ENCODE measurements at places on chromosomes 7 and 10.
A peak's percentile ranks its signal among the peaks of the same experiment; 100 is the strongest.

GRCh38 chr10:46096909-46097575 is 51.0 kb upstream of the MSMB start:
- no peak for DNase-seq

DNA sequence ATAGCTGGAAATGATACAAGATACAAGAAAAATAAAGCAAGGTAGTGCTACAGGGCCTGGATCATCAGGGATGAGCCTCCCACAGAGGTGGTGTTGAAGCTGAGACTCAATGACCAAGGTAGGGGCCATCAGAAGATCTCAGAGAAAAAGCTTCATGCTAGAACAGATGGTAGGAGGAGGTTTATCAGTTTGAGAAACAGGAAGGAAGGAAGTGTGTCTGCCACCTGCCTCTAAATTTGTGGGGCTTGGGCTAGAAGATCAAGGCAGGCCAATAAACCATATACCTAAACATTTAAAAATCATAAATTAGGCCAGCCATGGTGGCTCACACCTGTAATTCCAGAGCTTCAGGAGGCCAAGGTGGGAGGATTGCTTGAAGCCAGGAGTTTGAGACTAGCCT is 410.8 kb upstream of the PRKCQ start:
- DNase-seq: no peak

DNA sequence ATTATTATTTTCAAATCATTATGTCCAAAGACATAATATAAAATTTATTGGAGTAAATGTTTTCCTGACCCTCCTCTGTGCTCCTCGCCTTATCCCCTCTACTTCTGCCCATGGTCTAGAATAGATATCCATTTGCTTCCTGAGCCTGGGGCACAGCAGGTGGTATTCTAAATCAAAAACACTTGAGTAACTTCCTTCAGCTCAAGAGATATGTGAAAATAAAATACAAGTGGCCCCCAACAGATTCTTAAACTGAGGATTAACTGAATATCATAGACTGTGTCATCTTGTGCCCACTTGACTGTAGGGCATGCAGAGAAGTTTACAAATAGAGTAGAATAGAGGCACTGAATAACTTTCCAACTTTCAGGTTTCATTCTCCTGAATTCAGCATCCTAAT is 59.1 kb downstream of the HGF start:
- DNase-seq: no peak

- DNase-seq: peak; percentile 84
These were observed 165.6 kb downstream of the HGF start for GRCh38 chr7:81604075-81604807.

- DNase-seq: no peak
These were observed 37.3 kb upstream of the AKR1C2 start for GRCh38 chr10:5040781-5041470.

DNA sequence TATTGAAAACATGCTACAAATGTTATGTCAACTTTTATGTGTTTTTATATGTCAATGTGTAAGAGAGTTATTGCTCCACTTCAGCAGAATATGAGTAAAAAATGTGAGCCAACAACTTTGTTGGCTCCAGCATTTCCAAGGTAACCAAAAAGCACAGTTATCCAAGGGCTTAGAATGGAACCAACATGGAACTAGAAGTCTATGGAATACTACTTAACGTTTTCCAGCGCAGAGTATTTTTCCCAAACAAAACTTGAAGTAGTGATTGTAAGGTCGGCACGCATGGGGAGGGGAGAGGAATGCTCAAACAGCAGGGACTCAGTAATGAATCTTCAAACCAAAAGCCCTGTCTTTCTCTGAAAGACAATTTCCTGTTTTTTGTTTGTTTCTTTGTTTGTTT is 45.0 kb upstream of the TSPAN13 start:
- DNase-seq: no peak

DNA sequence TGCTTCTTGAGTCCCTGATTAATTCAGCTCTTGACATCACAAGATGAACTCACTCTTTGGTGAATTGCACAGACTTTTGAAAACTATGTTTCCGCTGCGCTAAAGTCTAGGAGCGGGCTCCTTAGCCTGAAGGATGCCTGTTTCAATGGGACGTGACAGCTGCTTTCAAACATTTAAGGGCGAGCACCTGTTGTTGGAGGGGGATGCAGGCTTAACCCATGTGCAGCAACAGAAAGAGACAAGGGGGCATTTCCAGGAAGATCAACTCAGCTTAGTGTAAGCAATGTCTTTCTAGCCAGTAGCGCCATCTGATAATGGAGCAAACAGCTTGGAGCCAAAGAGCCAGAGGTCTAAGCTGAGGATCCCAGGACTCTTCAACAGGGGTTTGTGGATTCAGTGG is 8.4 kb upstream of the PFKFB3 start:
- no peak for DNase-seq

DNA sequence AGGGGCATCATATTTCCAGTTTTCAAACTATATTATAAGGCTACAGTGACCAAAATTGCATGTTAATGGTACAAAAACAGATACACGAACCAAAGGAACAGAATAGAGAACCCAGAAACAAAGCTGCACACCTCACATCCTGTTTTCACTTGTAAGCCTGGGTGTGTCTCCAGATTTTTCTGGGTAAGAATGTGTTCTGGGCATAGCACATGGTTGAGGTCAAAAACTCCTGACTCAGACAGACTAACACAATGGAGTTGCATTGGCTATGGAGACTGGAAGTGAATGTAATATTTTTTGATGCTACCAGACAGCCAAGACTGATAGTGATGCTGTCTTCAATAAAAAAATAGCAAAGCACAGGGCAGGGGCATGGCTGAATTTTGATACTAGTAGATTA is 1175.2 kb downstream of the NXPH1 start:
- DNase-seq: peak; percentile 18

- no peak for DNase-seq
These were observed 441.0 kb downstream of the KCNMA1 start for GRCh38 chr10:77196614-77197013.

- DNase-seq: no peak
These were observed 12.6 kb downstream of the TBATA start for GRCh38 chr10:70772627-70773026.

DNA sequence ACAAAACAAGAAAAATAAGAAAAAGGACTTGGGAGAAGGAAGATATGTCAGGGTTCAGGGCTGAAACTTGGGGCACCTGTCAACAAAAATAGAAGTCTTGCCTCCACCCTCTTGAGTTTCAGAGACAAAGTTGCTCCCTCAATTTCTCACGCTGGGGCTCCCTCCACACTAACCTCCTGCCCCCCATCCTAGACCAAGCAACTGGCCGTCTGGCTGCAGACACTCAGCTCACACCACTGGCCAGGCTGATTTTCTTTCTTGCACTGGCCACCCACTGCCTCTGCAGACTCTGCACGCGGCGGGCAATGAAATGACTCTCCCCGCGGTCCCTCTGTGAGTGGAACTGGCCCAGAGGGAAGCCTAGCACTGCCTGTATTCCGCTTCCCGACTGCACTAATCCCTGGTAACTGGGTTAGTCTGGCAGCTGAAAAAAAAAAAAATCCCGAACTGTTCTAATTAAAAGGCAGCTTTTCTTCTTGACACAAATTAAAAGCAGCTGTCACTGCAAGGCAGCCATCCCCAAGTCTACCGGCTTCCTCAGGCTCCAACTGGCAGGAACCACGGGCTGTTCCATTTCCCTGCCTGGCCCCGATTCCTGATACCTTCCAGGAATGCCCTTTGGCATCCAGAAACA is 83.5 kb downstream of the SPDYE5 start:
- no peak for DNase-seq

- DNase-seq: no peak
These were observed 165.9 kb downstream of the DNAJB6 start for GRCh38 chr7:157502701-157503111.

DNA sequence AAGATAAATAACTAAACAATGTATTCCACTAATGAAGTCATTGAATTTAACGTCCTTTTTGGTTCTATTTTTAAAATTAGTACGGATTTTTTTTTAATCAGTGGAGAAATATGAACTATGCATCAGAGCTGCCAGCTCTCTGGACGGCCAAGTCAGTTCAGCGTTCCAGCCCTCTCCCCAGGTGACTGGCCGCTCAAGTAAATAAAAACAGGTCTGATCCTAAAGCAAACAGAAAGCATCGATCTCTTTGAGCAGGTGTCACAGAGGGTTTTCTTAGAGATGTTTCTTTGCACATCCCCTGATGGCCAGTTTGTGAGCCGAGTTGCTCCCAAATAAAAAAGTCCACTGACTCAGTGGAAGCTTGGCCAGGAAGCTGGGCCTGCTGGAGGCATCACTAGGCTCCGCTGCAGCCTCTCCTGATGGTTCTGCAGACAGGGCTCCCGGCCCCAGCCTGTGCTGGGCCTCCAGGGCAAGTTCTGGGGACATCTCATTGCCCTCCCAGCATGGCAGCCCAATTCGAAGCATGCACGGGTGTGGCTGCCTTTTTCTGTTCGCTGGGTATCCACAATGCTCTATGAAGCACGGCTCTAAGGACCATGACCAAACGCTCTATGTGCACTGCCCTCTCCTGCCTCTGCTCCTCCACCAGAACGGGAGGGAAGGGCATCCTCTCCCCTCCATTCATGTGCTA is 74.7 kb upstream of the PPP2R2D start:
- no peak for DNase-seq

GRCh38 chr7:44073664-44074348 is 8.4 kb upstream of the PGAM2 start:
- DNase-seq: no peak

GRCh38 chr10:64079341-64079740 is 558.1 kb downstream of the REEP3 start:
- DNase-seq: no peak

DNA sequence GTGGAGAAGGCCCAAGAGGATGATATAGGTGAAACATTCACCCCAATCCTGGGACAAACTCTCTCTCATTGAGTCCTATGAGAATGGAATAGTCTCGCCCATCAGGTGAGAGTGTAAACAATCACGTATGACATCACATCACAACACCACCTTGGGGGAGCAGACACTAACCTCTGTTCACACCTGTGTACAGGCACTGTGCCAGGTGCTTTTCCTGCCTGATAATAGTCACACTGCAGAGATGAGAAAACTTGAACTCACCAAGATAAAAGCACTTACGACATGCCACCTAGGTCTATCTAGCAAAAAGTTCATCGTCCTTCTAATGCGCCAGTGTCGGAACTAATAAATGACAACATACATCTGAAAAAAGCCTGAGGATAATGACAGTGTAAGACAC is 187.8 kb downstream of the FAM107B start:
- no peak for DNase-seq

DNA sequence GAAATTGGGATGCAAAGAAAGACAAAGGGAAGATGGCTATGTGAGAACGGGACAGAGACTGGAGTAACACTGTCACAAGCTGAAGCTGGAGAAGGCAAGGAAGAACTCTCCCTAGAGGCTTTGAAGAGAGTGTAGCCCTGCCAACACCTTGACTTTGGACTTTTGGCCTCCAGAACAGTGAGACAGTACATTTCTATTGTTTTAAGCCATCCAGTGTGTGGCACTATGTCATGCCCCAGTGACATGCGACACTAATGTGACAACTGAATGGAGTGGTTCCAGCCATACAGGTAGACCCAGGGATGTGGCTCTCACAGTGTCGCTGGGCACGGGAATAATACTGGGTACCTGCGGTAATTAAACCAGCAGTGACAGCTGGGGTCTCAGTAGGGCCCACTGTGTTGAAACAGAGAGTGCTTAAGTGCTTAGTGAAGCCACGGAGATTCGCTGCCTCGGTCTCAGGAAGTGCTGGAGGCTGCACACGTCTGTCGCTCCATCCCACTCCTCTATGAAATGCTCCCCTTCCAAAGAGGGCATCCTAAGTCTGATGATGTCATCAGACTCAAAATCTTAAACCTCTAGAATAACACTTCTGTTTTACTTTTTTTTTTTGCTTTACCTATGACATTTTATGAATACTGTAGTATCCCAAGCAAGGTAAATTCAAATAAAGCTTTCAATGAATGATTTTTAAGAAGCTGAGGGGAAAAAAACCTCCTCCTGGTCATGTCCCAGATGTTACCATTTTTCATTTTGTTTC is 154.6 kb upstream of the RHEB start:
- no peak for DNase-seq

DNA sequence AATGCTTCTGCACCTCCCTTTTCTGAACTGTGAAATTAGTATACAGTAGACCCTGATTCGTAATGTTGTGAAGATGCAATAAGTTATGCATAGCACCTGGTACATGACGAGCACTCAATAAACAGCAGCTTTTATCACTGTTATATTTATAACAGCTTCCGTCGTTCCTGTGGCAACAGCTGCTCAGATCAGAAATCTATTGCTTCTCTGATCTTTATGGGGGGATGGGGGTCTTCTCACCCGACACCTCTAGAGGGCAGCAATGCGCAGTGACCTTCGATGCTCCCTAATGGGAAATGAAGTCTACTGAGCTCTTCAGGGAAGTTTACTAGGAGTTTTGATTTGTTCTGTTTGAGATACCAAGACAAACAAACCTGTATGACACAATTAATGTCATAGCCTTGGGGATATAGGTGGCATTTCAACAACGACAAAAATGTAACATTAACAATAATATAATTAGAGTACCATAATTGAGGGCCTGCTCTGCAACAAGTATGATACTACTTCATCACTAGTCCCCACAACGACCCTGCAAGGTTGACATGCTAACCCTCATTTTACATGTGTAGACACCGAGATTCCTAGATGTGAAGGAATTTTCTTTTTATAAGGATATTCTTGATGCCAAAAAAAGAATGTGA is 289.6 kb downstream of the SFMBT2 start:
- DNase-seq: peak; percentile 71

- DNase-seq: no peak
These were observed 35.8 kb upstream of the GALNTL5 start for GRCh38 chr7:151920488-151920887.

GRCh38 chr7:155825336-155825735 is 13.1 kb upstream of the SHH start:
- DNase-seq: no peak

GRCh38 chr7:82609746-82610145 is 166.2 kb upstream of the CACNA2D1 start:
- DNase-seq: no peak

- DNase-seq: no peak
These were observed 161.7 kb downstream of the NRBF2 start for GRCh38 chr10:63294781-63295180.

GRCh38 chr10:116696919-116697318 is 45.4 kb downstream of the HSPA12A start:
- DNase-seq: no peak

DNA sequence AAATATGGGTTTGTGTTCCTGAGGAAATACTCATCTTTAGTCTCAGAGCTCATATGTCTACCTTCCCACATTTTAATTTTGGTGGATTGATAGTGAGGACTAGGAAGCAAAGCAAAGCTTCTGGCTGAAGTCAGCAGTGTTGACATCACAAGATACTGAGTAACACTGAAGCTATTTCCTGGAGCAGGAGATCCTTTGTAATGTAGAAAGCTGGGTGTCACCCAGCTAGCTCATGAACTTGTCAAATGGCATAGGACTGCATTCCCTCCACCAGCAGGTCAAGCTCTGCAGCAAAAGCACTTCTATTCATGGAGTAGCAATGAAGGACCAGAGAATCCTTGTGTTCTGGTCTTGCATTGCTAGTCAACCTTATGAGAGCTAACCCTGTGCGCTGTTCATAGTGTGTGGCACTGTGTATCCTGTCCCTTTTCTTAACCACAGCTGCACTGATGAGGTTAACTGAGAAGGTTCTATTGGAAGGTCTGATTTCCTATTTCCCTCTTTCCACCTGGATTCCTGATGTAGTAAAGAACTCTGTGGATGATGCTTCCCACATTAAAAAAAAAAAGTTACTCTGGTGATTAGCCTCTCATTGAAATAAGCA is 94.8 kb upstream of the ZNF804B start:
- peak; percentile 57 for DNase-seq

- no peak for DNase-seq
These were observed 51.0 kb upstream of the NPS start for GRCh38 chr10:127498087-127498486.

GRCh38 chr7:142352543-142352942 is 94.7 kb upstream of the PRSS58 start:
- no peak for DNase-seq
